NCI-H1436 (cell line): ENCODE measurements at places on chromosomes 4 and X.

- no peak for DNase-seq
Observed at GRCh38 chr4:84639145-84639544, 56.2 kb downstream of the CDS1 start.

DNA sequence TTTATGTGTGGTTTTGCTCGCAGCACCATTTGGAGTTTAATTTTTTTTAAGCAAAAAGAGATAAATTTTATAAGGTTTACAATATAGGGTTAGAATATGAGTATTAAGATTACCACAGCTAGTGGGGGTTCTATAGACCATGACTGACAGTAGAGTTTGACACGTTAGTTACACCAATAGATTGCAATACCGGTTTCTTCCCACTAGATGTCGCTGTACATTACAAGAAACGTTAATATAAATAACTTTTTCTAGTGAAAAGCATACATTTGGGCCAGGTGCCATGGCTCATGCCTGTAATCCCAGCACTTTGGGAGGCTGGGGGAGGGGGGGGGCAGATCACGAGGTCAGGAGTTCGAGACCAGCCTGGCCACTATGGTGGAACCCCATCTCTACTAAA lies 433.6 kb downstream of the MAGEB5 start:
- no peak for DNase-seq

GRCh38 chrX:103343105-103343504 lies 13.1 kb downstream of the TCEAL7 start:
- DNase-seq = no peak

DNA sequence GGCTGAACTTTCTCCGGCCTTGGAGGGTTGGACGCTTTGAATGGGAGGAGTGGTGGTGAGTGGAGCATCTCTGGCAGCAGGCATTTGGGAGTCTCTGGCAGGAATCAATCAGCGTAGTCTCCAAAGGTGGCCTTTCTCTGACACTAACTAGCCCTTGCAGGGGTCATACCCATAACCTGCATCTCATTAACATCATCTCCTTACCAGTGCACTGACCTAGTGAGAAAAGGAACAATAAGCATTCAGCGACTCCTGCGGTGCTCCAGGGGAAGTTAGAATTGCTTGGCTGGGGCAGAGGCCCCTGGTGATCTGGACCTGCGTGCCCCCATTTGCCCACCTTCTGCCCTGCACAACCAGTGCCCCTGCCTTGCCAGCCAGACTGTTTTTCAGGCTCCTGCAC lies 161.9 kb downstream of the PTTG2 start:
- no peak for DNase-seq

DNA sequence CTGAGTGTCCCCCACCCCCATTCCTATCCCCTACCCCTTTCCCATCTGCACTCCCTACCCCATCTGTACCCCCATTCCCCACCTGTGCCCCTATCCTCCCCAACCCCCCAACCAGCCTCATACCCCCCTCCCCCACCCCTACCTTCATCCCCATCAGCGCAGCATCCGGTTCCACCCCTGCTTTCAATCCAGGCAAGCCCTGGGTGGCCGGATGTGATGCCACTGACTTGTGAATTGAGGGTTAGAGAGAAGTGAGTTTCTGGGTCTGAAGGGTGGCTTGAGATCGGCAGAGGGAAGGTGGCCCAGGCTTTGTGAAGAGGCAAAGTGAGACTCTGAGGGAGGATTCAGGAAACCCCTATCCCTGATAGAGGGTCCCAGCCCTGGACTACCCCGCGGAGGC lies 7.8 kb downstream of the MAGEA4 start:
- no peak for DNase-seq

- DNase-seq = no peak
Observed at GRCh38 chrX:63561425-63561824, 210.3 kb upstream of the SPIN4 start.

- no peak for DNase-seq
Observed at GRCh38 chrX:117538178-117539089, 578.2 kb downstream of the KLHL13 start.

- no peak for DNase-seq
Observed at GRCh38 chrX:63285375-63285774, 65.8 kb downstream of the SPIN4 start.

DNA sequence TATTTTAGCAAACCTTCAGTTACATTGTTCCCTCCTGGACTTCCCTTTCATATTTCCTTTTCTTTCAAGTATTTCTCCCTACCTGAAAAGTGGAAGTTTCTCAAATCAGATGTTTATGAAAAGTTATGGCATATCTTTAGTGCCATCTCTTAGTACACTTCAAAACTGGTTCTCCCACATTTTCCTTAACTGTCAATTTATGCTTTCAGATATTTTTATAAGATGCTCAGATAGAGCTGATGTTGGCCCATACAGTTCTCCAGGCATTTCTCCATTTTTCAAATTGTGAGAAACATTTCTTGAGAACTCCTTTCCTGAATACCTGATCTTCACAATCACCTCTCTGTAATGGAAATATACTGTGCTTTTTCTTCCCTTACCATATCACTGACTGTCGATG lies 32.5 kb upstream of the AP1AR start:
- DNase-seq = no peak

DNA sequence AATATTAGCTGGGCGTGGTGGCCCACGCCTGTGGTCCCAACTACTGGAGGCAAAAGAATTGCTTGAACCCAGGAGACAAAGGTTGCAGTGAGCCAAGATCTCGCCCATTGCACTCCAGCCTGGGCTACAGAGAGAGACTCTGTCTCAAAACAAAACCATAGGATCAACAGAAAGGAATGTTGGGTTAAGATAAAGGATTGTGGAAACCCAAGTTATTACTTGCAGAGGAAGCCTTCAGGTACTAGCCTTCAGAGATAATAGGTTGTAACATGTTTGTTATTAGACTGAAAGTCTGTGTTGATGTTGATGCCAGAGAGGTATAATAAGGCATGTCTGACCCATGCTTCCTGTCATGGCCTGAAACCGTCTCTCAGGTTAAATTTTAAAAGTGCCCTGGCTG lies 16.9 kb downstream of the SSX5 start:
- DNase-seq = no peak
